ENCODE measurements at places on chromosomes 11 and 22.

DNA sequence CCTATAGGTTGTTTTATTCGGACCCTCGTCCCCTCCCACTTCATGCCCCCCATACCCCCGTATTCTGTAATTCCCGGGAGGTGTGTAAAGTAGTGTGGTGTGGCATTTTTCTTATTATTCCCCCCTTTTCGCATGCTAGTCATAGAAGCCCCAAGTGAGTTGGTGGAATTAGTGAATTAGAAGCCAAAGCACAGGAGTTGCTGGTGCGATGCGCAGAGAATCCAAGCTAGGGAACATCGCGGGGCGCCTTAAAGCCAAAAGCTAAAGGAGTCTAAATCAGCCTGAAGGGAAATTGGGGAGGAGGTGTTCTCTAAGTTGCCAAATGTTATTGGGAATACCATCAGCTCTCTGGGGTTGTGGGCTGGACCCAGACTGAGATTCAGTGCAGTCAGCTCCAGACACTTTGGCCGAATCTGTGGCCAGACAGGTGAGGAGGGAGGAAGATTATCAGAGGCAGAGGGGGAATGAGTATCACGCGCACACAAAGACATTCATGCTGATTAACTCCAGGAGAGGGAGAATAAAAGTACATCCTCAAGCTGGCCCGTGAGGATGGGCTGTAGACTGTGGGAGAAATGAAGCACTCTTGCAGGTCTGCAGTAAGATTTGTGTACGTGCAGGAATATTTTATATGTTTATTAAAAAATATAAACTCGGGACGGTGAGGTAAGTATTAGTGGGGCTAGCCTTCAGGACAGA, 102.8 kb upstream of the HSD17B12 start:
- DNase-seq: no peak

- no peak for DNase-seq
Observed at GRCh38 chr11:110850846-110851245, 138.6 kb upstream of the ARHGAP20 start.

- DNase-seq: no peak
Observed at GRCh38 chr11:24122291-24122690, 374.6 kb upstream of the LUZP2 start.

- no peak for DNase-seq
Observed at GRCh38 chr22:33699176-33699575, 221.1 kb downstream of the LARGE1 start.

DNA sequence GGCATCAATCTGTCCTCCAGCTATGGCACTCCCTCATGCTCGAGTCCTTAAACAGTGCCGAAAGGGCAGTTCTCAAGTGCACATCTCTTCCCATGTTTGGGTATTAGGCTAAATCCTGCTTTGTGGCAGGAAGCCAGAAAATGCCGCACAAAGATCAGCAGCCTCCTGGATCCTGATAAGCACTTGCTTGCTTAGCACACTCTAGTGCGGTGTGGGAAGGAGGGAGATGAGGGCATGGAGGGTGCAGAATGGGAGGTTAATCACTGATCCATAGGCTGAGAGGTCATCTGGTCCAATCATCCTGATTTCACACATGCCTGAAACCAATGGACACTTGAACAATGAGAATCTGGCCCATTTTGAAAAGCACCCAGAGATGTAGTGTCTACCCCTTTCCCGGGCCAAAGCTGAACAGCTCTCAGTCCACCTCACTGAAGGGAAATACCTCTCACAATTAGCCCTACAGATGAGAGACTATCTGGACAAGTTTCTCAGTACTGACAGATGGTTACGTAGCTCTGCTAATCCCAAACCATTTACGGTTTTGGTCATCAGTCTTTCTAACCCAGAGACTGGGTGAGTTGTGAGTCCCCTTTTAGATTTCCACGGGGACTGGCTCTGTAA, 29.8 kb upstream of the CHRM4 start:
- DNase-seq: no peak

- DNase-seq: no peak
Observed at GRCh38 chr11:27848423-27848822, 148.2 kb upstream of the BDNF start.

GRCh38 chr11:62400760-62401159, 18.1 kb upstream of the SCGB1A1 start:
- DNase-seq: peak; percentile 9

DNA sequence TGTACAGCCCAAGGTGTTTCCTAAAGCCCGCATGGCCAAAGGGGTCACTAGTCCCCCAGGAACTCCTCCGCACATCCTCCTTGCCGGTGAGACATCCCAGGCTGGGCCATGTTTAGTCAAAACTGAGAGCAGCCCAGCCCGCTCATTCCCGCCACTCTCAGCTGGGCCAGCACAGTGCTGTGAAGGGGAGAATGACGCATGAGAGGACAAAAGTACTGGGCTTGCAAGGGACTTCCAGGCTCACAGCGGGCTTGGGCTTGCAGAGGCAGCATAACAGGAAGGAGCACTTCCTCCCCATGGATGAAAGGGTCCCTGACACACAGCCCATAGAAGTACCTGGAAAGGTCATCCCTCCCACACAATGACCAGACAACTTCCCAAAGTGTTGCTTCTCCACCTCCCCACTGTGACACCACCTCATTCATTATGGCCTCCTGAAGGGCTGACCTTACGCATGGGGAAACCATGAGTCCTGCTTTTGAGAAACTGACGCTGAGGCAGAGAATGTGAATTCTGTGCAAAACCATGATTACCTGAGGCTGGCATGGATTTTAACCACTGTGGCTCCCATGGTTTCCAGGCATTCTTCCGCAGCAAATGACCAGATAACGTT, 19.1 kb downstream of the ETS1 start:
- no peak for DNase-seq

GRCh38 chr11:63986156-63986931, at the start of gene OTUB1:
Gene OTUB1, plus strand, starts transcription at chr11:63986438. Its CDS starts 19 bp downstream, at chr11:63986457.
- DNase-seq: peak; percentile 95

DNA sequence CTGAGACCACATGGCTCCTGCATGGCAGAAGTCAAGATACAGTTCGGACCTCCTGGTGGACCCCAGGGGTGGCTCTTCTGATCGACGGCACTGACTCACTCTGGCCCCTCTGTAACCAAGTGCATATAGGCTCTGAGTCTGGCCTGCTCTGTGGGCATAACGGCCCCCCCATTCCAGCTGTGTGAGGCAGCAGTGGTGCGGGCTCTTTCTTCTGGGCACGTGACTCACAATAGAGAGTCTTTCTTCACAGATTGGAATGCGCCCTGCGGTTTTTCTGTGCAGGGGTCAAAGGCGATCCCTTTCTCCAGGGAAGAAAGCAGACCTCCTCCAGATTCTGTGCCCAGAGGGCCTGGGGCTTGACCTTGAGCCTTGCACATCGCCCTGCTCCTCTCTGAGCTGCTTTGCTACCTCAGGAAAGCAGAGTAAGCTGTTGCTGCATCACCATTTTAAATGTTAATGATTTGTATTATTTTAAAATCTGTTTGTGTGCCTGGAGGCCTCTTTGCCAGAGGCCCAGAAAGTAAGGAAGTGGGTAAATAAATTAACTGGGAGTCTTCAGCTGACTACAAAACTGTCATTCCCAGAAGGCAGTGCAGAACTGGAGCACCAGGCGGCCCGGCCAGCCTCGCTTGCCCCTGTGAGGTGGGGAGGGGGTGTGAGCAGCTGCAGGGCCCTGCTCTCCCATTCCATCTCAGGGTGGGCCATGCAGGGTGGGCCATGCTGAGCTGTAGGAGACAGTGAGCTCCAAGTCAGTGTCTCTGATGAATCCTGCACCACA, 199.0 kb downstream of the GRIK4 start:
- no peak for DNase-seq

DNA sequence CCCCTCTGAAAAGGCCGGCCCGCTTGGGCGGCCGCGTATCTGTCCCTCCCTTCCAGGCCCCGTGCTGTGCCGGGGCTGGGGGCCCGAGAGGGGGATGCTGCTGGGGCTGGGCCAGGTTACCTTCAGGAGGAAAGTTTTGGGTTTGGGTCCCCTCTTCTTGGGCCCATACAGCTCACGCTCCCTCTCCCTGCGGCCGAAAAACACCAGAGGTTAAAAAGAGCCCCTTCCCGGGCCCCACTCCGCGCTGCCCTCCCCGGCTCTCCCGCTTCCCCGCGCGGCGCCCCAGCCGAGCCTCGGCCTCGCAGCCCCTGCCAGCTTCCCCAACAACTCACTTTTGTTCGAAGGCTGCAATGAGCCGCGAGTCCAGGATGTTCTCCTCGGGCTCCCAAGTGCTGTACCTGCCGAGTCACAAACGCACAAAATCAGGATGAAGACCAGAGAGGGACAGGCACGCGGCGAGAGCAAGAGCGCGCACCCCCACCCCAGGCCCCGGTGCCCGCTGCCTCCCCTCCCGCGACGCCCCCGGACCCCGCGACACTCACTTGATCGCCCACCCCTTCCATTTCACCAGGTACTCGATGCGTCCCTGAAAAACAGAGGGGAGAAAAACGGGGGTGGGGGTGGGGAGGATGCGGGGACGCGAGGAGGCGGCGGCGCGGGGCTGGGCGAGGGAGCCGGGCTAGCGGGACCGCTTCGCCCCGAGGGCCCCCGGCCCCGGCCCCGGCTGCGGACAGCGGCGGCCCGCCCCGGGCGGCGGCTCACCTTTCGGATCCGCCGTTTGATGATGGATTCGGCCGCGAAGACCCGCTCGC, 450 bp downstream of the CBX6 start:
- no peak for DNase-seq

GRCh38 chr11:10454878-10455631, at the start of gene AMPD3:
Gene AMPD3, plus strand, starts transcription at chr11:10455264. Its CDS starts 6,256 bp downstream, at chr11:10461520.
- DNase-seq: no peak

DNA sequence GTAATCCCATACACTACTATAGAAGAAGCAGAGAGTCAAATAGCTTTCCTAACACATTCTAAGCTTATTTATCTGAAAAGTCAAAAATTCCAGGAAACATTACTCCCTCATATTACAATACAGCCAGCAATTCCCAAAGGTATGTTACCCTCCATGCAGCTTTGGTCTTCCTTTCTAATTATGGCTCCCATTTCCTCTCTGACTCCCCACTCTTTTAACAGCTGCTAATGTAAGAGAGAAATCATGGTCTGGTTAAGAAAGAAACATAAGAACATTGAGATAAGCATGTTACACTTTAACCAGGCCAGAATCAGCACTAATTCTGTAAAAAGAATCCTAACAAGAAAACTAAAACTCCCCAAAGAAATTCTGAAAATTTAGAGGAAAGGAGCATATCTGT, 6.8 kb downstream of the PPP2R1B start:
- no peak for DNase-seq

DNA sequence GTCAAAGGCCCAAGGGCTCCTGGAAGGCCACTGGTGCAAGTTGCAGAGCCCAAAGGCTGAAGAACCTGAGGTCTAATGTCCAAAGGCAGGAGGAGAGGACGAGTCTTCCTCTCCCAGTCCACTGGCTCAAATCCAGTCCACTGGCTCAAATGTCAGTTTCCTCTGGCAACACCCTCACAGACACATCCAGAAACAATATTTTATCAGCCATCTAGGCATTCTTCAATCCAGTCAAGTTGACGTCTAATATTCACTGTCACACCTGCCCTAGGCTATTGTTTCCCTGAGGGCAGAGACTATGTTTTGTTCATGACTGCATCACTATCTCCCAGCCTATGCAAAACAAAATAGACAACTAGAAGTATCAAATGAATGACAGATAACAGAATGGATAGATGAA, 148.1 kb downstream of the SPON1 start:
- no peak for DNase-seq

DNA sequence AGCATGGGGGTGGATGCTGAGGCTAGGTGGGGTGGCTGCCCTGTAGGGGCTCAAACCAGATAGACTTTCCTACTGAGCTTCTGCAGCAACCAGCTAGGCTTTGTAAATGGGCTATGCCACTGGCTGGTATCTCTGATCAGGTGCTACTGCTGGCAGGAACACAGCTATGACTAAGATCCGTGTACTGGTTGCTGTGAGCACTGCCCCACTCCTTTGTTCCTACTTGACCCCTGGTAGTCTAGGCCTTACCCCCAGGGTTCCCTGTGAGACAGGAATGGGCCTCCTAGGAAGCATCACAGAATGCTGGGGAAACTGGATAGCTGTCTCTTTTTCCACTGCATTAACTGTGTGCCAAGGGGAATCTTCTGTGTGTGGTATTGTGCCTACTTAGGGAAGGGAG, 58.4 kb upstream of the GAB2 start:
- DNase-seq: no peak

DNA sequence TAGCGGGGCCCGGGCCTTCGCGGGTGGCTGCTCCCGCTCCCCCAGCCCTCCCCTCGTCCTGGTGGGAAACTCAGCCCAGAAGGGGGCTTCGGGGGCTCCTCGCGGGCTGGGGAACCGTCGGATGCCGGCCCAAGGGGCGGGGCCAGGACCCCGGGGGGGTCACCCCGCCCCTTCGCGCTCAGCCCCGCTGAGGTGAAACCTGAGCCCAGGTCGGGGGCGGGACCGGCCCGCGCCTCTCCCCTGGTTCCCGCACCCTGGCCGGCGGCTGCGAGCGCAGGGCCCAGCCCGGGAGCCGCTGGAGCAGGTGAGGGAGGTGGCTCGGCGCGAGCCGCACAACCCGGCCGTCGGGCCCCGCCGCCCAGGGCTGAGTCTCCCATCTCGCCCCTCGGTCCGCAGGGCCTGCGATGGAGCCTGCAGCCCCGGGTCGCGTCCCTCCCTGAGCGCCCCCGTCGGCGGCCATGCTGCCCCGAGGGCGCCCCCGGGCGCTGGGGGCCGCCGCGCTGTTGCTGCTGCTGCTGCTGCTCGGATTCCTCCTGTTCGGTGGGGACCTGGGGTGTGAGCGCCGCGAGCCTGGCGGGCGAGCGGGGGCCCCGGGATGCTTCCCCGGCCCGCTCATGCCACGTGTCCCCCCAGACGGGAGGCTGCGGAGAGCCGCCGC, at the start of gene LARGE2:
Gene LARGE2 (plus strand): TSS at position 232 of the 658 bp plus-strand sequence. CDS start 227 bp downstream, at position 459.
- DNase-seq: peak; percentile 95

GRCh38 chr11:3855808-3856491, 486 bp downstream of the STIM1 start:
- DNase-seq: peak; percentile 54

- no peak for DNase-seq
Observed at GRCh38 chr11:18890615-18891014, 48.6 kb downstream of the MRGPRX1 start.

DNA sequence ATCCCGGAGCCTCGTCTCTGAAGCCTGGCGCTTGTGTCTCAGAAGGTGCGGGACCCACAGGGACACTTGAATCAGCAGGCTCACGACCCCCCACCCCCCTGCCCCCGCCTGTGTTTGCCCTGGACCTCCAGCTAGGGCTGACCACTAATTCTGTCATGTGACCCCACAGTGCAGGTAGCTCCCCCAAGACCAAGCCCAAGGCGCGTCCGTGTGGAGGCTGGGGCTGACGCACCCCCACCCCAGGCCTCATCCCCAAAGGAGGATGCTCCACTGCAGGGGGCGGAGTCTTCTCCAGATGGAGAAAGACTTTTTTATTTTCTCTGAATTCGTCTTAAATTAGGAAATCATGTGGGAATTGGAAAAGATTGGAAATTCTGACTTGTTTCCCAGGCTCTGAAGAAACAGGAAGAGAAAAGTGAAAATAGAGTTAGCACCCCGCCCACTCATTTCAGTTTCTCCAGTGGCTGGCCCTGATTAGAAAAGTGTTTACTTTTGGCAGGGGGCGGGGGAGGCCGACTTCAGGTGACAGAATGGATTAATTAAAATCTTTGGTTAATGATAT, 1.0 kb upstream of the RELA start:
- DNase-seq: peak; percentile 44

GRCh38 chr11:61540528-61540927, 32.0 kb downstream of the LRRC10B start:
- no peak for DNase-seq
